NCI-H1092 treated with DMSO at 0.1 percent for 48 hours (cell line): ENCODE measurements at places on chromosomes 5 and 9.

- DNase-seq = peak; percentile 78
Observed at GRCh38 chr9:109574061-109574882, 76.2 kb upstream of the PTPN3 start.

DNA sequence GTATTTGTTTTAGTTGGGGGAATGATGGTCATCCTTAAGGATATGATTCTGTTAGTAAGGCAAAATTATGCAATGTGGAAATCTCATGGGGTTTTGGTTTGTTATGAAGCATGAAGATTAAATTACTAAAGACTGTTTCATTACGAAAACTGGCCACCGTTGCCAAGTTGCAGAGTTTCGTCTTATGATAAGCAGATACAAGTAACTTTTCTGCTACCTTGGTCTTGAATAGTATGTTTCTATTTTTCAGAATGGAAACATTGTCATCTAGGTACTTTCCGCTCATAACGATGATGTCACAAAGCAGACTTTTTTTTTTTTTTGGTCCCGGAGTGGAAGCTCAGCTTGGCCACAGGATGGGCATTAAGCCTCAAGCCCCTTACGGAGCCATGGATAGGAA is 4.2 kb downstream of the CCNI2 start:
- DNase-seq = no peak

- no peak for DNase-seq
Observed at GRCh38 chr5:34822956-34823715, 15.8 kb upstream of the TTC23L start.

GRCh38 chr9:4704129-4704528 is 24.8 kb downstream of the CDC37L1 start:
- DNase-seq = no peak

DNA sequence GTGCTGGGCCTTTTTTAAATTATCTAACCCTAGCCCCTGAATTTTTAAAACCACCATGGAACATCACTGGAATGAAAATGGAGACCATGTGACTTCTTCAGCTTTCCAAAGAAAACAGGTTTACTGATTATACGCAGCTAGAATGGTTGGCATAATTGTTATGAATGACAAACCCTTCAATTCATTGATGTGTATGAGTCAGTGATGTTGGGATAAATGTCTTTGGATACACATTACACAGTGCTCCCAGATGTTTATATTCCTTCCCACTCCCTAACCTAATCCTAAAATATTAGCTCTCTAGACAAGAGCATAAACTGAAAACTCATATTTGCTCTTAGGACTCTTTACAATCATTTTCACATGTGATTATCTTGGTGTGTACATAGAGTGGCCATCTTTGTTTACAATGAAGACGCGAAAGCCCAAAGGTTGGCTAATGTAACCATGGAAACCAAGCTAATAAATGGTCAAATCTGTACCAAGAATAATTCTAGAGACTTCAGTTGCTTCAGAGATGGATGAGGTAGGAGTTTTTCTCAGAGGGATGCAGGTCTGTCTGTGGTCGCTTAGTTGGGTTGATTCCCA is 131.2 kb upstream of the HMHB1 start:
- no peak for DNase-seq

DNA sequence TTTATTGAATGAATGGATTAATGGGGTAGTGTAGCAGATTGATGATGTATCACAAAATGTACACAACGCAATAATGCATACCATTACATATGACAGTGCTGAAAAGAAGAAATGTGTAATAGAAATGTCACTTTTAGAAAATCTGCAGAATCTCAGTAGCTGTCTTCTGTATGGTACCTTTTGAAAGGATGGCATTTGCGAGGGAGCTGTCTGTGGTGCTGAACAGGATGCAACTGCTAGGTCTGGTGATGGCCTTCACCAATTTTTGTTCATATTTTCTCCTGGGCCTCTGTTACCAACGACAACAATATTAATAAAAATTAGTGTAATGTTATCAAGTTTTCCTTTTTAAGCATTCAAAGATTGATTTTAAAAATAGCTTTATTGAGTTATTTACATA is 36.2 kb upstream of the OTULIN start:
- DNase-seq = no peak

- DNase-seq = no peak
Observed at GRCh38 chr5:150111122-150111521, 24.8 kb upstream of the CSF1R start.

GRCh38 chr5:1281038-1281882 is 13.6 kb downstream of the TERT start:
- DNase-seq = no peak

GRCh38 chr9:114884787-114885452 is 45.5 kb downstream of the TNFSF8 start:
- DNase-seq = no peak

GRCh38 chr5:66639037-66639436 is 42.8 kb downstream of the MAST4 start:
- no peak for DNase-seq
